Fibroblast of pulmonary artery (primary cell): ENCODE measurements at places on chromosomes 7 and 10.
A peak's percentile ranks its signal among the peaks of the same experiment; 100 is the strongest.

- DNase-seq: peak; percentile 89
These were observed 90.9 kb upstream of the NRBF2 start for GRCh38 chr10:63042256-63042655.

DNA sequence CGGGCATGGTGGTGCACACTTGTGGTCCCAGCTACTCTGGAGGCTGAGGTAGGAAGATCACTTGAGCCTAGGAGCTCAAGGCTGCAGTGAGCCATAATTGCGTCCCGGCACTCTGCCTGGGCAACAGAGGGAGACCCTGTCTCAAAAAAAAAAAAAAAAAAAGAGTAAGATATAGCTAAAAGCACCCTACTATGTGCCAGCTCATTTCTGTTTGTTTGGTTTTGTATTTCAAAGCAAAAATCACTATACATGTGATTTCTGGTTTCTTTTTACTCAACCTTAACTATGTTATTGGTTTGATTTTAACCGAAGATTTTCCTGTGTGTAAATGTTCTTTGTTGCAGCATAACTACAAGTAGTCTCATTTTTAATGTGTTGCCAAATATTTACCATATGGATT lies 66.5 kb upstream of the RSBN1L start:
- no peak for DNase-seq

- no peak for DNase-seq
These were observed 57.4 kb downstream of the FGFR2 start for GRCh38 chr10:121540732-121541395.

GRCh38 chr10:79053081-79053434 lies 15.7 kb upstream of the ZMIZ1 start:
- no peak for DNase-seq

- no peak for DNase-seq
These were observed 51.0 kb upstream of the NPS start for GRCh38 chr10:127498087-127498486.

DNA sequence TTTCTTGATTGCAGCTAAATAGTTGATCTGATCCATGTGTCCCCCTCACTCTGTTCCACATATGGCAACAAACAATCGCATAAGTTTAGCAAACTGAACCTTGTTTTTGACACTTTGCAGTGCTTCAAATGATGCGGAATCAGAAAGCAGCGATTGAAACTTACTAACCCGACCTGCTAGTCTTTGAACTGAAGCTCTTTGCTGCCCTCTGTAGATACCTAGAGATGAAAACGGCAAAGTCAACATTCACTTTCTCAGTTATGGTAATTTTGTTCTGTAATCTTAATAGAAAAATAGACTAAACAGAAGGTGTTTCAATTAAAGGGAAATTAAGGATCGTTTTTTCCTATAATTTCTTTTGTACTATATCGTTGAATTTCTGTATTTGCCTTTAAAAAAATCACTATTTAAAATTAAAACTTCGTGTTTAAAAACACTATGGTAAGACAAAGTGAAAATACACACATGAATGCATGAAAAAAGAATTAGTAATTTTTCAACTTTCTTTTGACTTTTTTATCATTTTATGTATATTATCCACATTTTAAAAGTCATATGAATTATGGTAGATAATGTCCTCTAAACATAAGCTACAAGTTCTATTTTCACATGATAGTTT lies 276.5 kb downstream of the MAGI2 start:
- peak; percentile 64 for DNase-seq

GRCh38 chr10:77392236-77392721 lies 245.3 kb downstream of the KCNMA1 start:
- peak; percentile 66 for DNase-seq

GRCh38 chr10:52574697-52575096 lies 197.9 kb downstream of the MBL2 start:
- DNase-seq: no peak

DNA sequence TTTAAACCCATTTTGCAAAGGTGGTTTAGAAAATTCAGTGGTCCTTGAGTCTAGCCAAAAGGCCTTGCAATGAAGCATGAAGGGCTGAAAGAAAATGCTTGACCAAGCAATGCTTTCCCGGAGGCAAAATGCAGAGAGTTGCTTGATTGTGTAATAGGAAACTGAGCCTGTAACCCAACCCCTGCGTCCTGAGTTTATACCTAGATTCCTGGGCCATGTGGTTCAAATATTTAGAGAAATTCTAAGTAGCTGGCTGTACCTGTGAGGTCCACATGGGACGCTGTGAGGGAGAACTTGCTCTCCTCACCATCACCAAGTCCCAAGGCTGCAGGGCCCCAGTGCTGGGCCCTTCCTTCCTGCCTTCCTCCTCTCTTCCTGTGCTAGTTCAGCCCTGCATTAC lies 45.7 kb downstream of the CXCL12 start:
- DNase-seq: peak; percentile 31

DNA sequence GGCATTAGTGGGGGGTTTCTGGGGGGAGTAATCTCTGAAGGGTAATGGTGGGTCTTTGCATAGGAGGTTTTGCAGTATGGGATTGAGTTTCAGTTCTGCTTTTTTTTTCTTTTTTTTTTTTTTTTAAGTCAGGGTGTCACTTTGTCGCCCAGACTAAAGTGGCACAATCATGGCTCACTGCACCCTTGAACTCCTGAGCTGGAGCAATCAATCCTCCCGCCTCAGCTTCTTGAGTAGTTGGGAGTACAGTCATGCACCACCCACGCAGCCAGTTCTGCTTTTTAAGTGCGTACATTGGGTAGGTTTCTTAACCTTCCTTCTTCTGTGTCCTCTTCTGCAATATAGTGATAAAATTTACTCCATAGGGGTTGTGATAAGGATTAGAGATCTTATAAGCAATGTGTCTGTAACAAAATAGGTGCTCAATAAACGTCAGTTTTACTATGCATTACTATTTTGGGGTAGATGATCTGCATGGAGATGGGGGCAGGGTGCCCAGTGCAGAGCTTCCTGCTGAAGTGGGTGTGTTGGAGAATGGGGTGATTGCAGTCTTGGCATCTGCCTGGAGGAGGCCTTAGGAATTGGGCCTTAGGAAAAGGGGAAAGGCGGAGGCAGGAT lies 9.6 kb downstream of the KAZALD1 start:
- peak; percentile 29 for DNase-seq

- DNase-seq: no peak
These were observed 94.3 kb downstream of the USP6NL start for GRCh38 chr10:11517150-11517549.

DNA sequence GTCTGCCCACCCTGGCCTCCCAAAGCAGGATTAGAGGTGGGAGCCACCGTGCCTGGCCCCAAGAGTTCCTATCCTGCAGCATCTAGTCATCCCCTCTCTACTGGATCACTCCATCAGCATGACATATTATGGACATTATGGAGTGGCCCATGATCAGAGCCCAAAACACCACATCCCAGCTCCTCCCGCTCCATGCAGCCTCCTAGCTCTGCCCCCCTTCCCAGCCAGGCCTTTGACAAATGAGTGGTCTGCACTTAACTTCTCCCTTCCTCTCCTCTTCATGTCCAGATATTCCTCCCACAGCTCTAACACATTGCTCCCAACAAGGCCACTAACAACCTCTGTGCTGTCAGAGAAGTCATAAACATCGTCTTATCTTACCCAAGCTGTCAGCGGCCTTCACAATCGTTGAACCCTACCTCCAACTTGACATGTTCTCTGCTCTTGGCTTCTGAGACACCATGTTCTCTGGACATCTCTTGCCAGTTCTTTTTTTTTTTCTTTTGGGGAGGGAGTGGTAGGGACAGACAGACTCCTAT lies 187.6 kb downstream of the NSUN6 start:
- no peak for DNase-seq

GRCh38 chr10:113020475-113020753 lies 70.4 kb downstream of the TCF7L2 start:
- DNase-seq: no peak

GRCh38 chr7:155531681-155532080 lies 14.7 kb downstream of the CNPY1 start:
- no peak for DNase-seq

DNA sequence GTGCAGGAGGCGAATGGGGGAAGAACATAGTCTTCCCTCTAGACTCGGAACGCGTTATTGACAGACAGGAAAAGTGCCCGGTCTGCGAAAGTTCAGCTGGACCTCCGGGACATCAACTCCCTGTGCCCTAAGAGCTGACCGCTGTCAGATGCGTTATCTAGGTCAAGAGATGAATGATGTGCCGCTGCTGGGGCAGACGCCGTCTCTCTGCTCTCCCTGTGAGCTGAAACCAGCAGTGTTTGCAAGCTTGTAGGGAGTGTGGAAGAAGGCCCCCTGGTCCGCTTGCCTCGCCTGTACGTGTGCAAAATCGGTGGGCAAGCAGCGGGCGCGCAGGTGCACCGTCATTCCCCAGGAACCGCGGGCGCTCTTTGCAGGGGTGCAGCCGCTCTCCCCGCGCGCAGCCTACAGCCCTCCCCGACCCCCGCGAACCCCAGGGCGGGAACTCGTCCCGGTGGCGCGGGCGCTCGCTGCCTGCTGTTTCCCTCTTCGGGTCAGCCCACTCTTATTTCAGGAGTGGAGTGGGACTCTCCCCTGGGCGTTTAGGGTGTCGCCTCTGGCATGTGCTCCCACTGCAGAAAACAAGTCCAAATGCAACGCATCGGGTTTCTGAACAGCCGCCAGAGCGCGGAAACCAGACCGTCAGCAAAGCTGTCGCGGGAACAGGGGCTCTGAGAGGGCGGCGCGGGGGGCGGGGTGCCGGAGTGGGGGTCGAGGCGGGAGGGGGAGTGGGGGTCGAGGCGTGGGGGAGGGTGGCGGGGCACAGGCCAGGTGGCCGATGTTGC lies 1.8 kb upstream of the PFKFB3 start:
- no peak for DNase-seq

DNA sequence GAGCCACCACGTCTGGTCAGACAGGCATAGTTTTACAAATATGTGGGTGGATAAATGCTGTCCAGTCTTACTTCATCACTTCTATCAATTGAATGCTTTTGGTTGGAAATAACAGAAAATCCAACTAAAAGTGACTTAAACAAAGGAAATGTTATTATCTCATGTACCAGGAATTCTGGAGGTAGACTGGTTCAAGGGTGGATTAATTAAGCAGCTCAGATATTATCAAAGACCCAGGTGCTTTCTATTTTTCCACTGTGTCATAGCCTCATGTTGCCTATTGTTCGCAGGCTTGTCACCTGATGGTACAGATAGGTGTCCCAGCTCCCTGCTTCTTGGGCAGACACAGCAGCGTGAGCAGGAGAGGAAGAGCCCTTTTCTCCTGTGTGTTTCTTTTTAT lies 156.1 kb upstream of the CTBP2 start:
- DNase-seq: no peak

- DNase-seq: no peak
These were observed 373.1 kb downstream of the DPP6 start for GRCh38 chr7:154425271-154425670.

DNA sequence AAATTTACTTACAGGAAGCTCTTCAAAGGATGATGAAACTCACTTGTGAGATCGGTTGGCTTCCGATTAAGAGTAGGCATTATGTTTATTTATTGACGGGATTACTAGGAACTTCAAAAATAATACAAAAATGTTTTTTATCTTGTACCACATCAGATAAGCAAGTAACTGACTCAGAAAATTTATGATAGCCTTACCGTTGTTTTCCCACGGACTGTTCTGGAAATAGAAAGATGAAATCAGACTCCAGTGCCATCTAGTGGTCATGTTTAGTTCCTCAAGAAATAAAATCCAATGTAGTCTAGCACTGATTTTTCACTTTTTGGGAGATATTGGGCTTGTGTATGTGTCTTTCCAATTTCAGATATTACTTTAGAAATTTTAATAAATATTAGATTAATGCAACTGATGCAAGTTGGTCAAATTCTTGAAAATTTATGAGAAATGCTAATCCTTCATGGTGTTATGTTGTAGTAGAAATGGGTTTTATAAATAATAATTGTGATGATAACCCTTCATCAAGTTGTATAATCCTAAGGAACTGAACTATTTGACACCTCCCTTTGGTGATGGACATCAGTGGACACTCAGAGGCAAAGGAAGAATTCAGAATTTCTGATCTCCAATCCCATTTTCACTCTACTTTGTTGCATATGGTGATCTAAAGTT lies 168.8 kb downstream of the TMEM26 start:
- DNase-seq: peak; percentile 79

GRCh38 chr7:4753598-4754432 lies 21.6 kb upstream of the AP5Z1 start:
- peak; percentile 58 for DNase-seq

DNA sequence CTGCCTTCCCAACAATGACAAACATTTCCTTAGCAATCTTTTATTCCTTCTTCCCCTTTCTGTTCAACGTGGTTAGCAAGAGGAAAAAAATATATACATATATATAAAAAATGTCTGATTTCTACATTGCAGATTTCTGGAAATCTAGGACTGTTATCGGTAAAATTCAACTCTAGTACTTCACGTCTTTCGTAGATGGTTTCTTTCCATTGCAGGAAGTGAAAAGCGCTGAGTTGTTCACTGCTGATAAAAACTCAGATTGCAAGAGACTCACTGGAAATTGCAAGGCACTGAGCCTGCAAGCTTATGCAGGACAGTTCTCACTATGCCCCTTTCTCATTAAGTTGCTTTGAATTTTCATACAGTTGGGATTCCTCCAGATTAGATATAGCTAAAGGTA lies 23.9 kb downstream of the KIN start:
- DNase-seq: peak; percentile 48

DNA sequence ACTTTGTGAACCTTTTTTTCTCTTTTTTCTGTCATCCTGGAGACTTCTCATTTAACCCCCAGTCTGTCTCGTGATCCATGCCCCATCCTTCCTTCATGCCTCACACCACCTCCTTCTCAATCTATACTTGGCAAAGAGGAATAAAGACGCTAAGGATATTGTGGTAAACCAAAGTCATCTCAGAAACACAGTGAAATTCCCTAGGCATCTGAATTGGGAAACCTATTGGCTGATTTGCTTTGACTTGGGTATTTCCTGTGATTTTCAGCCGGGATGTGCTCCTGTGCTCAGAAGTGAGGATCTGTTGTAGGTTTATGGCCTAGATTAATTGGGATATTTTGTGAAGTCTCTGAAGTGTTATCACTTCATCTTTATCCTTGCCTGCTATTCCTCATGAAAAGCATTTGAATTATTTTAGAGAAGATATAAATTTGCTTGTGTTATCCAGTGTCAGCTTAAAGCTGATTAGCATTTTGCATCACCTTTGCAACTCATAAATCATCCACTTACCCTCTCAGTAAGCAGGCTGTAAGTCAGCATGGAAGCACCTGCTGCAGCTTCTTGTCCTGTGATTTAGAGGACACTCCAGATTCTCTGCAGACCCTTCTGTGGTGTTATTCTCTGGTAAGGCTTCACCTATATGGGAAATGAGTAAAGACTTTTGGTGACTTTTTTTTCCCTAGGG lies 138.0 kb downstream of the AUTS2 start:
- no peak for DNase-seq

- no peak for DNase-seq
These were observed 101.1 kb downstream of the TNS3 start for GRCh38 chr7:47480576-47481538.

GRCh38 chr10:7787150-7787856 lies 490 bp downstream of the KIN start:
- DNase-seq: no peak

- DNase-seq: peak; percentile 89
These were observed 33.8 kb downstream of the VOPP1 start for GRCh38 chr7:55538538-55538937.

- DNase-seq: peak; percentile 78
These were observed 22.2 kb upstream of the EXOC4 start for GRCh38 chr7:133230591-133231194.
